Kidney (tissue), 22 donors: ENCODE measurements at places on chromosomes 6 and 20. TPM values are rescaled to one million over a fixed set of nuclear protein-coding genes. Genes with fewer than 3 reads are reported as not detected.

DNA sequence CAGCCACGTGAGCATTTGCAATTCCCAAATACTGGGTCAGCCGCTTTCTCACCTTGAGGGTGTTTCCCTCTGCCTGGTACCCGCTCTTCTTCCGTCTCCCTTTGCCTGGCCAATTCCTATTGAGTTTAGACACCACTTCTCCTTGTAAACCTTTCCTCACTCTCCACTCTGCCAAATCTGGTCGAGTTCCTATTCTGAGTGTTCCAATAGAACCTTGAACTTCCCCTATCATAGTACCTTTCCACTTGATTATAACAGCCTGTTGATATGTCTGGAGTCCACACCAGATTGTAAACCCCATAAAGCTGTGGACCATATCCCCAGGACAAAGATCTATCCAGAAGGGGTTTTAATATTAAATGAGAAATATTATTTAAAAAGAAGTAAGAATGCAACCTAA, 36.0 kb upstream of the EDN1 start:
- DNase-seq, result no peak

Gene HLA-DRA
- 489 TPM for polyA plus RNA-seq

Gene SPDEF
- not detected for polyA plus RNA-seq

Gene VSX1
- polyA plus RNA-seq, result not detected

DNA sequence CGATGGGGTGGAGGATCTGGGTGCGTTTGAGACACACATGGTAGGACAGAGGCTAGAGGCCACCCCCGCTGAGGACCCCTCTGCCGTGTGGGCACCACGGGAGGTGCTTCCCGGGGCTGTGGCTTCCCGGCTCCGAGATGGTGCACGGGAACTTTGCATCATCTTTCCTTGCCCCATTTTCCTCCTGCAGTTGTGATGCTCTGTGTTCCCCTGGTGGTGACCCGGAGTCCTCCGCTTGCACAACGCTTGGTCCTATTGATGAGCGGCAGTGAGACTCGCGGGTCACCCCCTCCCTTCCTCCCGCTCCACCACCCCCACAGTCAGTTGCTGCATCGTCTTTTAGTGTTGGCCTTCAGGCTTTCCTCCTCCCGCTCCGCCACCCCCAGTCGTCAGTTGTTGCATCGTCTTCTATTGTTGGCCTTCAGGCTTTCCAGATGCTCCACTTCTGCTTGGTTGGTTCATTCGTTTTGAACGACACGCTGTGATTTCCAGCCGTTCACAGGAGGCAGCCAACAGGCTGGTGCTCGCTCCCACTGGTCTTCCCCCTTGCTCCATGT, 37.3 kb downstream of the PYGB start:
- no peak for DNase-seq

GRCh38 chr6:106572436-106572835, 56.9 kb downstream of the RTN4IP1 start:
- no peak for DNase-seq

DNA sequence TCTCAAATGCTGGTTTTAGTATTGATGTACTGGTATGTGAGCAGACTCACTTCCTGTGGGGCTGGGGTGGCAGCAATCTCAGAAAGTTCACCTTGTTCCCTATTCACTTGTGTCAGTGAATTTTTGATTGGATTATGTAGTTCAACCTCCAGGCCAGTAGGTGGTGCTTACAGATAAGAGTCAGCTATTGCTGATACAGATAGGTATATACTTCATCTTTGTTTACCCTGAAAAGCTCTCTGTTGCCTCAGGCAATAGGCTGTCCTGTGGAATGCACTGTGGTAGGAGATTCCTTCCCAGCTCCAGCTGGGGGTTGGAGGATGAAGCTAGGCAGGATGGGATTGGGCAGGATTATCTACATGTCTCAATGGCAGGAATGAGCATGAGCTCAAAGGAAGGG, 851.2 kb upstream of the EYS start:
- DNase-seq, result no peak
